ENCODE measurements at places on chromosomes 13 and 19. TPM values are rescaled to one million over a fixed set of nuclear protein-coding genes. Genes with fewer than 3 reads are reported as not detected.

The ZBTB45 gene
- 11.8 TPM for total RNA-seq

The PIK3R2 gene
- 18.5 TPM for total RNA-seq

The CPB2 gene
- total RNA-seq = not detected

The GARIN5A gene
- total RNA-seq = 0.90 TPM

The AKT1S1 gene
- 21.0 TPM for total RNA-seq

DNA sequence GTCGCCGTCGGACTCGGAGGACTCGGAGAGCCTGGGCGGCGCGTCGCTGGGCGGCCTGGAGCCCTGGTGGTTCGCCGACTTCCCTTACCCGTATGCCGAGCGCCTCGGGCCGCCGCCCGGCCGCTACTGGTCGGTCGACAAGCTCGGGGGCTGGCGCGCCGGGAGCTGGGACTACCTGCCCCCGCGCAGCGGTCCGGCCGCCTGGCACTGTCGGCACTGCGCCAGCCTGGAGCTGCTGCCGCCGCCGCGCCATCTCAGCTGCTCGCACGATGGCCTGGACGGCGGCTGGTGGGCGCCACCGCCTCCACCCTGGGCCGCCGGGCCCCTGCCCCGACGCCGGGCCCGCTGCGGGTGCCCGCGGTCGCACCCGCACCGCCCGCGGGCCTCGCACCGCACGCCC lies 2.5 kb upstream of the GRWD1 start:
- no peak for DNase-seq

DNA sequence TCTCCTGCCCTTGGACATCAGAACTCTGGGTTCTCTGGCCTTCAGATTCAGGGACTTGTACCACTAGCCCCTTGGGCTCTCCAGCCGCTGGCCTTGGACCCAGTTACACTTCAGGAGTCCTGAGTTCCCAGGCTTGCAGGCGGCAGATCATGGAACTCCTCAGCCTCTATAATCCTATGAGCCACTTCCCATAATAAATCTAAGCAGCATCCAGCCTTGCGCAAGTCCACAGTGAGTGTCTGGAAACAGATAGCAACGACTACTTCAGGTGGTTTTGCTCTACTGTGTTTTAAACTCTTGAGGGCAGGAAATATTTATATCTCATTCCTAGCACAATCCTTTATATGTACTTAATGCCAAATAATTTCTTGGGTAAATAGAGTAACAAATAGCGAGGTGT lies 92.3 kb downstream of the COL4A1 start:
- DNase-seq = no peak

DNA sequence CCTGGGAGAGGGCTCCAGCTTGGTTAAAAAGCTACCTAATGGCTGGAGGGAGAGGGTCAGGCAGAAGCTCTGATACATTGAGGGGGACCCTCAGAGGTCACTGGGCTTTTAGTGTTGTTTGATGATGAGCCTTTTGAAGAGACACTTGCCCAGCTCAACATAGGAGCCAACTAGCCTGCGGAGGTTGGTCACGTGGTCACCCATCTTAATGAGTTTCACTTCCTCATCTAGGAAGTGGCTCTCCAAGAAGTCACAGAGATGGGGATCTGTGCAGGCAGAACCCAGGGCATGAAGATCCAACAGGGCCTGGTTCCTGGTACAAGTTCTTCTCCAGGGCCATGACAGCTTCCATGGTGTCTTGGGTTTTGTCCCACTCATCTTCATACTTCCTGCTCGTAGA lies 33.4 kb downstream of the IPO5 start:
- DNase-seq = no peak

DNA sequence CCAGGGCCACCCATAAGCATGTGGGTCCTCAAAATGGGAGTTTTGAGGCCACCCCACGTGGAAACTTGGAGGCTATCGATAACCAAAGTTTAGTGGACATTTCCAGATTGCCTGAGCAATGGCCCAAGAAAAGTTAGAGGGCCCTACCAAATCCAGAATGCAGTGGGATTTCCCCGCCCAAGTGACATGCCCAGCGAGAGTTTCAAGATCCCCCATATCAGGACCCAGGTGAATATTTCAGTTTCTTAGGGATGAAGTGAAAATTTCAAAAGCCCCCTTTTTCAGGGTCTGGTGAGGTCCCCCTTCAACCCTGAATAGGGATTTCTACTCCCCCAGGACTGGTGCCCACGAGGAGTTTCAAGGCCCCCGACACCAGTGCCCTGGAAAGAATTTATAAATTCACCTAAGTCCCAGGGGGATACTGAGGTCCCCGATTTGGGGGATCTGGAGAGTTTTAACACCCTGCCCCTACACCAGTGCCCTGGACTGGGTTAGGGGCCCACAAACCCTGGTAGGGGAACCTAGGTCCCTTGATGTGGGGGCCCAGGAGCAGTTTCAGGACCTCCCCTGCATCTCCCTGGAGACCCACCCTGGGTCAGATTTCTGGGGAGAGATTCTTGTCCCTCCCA lies 695 bp downstream of the BST2 start:
- DNase-seq = no peak

DNA sequence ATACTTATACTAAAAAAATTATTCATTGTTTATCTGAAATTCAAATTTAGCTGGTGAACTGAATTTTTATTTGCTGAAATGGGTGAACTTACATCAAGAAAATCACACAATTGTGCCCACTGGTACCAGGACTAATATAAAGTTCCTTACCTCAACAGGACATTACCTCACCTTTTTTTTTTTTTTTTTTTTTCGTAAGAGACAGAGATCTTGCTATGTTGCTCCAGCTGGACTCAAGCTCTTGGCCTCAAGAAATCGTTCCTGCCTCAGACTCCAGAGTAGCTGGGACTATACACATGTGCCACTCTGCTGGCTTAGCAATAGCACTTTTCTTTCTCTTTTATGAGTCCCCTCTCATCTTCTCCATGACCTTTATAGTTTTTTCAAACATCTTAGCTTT lies 22.5 kb upstream of the NDFIP2 start:
- DNase-seq = no peak

- no peak for DNase-seq
Measured at GRCh38 chr13:80802946-80803345, 462.0 kb upstream of the SPRY2 start.

DNA sequence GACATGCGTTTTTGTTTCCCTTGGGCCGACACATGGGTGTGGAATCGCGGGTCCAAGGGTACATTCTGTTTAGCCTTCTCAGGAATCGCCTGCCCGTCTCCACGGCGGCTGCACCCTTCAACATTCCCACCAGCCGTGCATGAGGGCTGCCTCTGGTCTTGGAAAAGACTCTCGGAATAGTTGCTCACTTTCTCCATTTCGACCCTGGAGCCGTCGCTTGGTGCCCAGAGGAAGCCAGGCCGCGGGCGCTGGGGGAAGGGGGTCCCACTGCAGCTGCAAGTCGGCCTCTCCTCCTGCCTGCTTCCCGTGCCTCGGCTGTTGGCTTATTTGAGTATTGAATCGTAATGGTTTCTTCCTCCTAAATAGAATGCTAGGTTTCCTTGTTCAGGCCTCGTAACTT lies 51.5 kb downstream of the KDM4B start:
- no peak for DNase-seq

GRCh38 chr13:51733374-51734298 lies 70.3 kb downstream of the DHRS12 start:
- DNase-seq = no peak

DNA sequence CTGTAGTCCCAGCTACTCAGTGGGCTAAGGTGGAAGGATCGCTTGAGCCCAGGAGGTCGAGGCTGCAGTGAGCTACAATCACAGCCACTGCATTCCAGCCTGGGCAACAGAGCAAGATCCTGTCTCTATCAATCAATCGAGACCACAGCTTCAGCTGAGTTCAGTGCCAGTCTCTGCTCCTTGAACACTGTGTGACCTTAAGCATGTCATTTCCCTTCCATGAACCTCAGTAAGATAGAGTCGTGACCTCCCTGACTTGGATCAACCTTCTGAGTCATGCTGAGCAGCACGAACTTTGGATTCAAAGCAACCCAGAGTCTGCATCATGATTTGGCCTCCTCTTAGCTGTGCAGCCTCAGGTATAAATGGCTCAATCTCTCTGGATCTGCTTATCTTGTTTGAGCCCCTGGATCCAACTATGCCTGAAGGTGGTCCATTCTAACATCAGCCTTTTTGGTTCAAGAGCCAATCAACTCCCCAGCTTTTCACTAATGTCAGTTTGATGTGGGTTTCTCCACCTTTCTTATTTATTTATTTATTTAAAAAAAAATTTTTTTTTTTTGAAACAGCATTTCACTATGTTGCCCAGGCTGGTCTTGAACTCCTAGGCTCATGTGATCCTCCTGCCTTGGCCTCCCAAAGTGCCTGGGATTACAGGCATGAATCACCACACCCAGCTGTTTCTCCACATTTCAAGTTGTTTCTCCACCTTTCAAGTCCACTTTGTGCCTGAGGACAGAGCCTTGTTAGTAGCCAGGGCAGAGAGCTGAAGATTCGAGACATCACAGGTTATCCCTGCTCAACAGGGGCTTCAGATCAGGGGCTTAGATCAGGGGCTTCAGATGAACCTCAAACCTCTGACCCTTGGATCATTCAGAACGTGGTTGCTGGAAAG lies 26.4 kb downstream of the PTPRS start:
- DNase-seq = no peak

GRCh38 chr19:15563325-15563794 lies 51.7 kb upstream of the CYP4F8 start:
- no peak for DNase-seq
